ENCODE measurements at places on chromosomes 6 and 20.

DNA sequence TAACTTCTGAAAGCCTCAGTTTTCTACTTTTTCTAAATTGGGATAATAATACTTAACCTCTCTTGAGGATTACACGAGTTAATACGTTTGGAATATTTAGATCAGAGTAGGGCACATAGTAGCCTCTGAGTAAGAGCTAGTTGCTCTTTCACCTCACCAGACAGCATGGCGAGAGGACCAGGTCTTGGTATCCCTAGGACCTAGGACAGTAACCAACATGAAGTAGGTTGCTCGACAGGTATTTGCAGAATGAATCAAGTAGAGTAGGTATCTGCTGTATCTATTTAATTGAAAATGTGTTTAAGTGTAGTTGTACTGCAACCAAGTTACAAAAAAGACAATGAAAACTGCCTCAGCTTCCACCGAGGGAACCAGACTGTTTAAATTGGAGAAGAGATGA lies 1.4 kb downstream of the CDC5L start:
- H3K4me1 ChIP-seq: peaks cover 26% of the 10 kb centered on the region
- no peak for DNase-seq
- H3K27ac ChIP-seq: peak overlapping the region; percentile 33
- H3K36me3 ChIP-seq: peaks cover 3% of the 10 kb centered on the region
- peak overlapping the region; percentile 97 for H3K4me3 ChIP-seq

DNA sequence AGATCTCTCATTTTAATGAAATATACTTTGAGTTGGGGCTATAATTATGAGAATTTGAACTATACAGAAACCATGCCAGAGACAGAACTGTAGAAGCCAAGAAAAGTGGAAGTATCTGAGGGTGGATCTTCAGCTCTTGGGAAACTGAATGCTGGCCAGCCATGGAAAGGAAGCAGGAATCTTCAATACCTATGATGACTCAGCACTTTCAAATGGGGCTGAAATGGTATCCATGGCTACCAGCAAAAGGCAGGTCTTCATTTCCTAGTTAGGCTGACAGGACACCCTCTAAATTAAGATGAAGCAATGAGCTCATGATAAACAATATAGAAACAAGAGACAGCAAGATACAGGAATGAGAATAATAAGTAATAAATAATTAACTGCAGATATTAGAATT lies 171.3 kb downstream of the COL21A1 start:
- no peak overlapping the region for H3K4me3 ChIP-seq
- H3K4me1 ChIP-seq: no peaks in the 10 kb centered on the region
- H3K36me3 ChIP-seq: no peaks in the 10 kb centered on the region
- H3K27ac ChIP-seq: no peak overlapping the region

DNA sequence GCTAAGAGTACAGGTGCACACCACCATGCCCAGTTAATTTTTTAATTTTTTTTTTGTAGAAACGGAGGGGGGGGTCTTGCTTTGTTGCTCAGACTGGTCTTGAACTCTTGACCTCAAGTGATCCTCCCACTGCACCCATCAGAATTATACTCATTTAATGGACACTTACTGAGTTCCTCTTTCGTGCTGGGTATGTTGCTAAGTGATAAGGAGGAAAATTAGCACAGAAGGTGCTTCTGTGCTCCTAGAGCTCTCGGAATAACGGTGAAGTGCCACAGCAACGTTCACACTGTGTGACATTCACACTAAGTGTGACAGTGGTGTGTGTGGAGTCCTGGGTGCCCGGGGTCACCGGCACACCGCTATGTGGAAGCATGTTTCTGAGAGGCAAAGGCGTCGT lies 32.1 kb upstream of the BMP6 start:
- no peaks in the 10 kb centered on the region for H3K36me3 ChIP-seq
- H3K27me3 ChIP-seq: peaks cover 3% of the 10 kb centered on the region
- no peak for DNase-seq
- H3K4me3 ChIP-seq: no peak overlapping the region

GRCh38 chr20:4635781-4636180 lies 85.9 kb upstream of the PRND start:
- H3K27ac ChIP-seq: no peak overlapping the region
- peaks cover 1% of the 10 kb centered on the region for H3K27me3 ChIP-seq
- peaks cover 5% of the 10 kb centered on the region for H3K36me3 ChIP-seq
- peaks cover 4% of the 10 kb centered on the region for H3K4me1 ChIP-seq

GRCh38 chr6:39420300-39421265 lies 98.1 kb upstream of the KCNK16 start:
- peaks cover 3% of the 10 kb centered on the region for H3K4me1 ChIP-seq
- no peak overlapping the region for H3K27ac ChIP-seq
- H3K4me3 ChIP-seq: no peak overlapping the region
- no peak for DNase-seq

GRCh38 chr6:96394727-96395126 lies 126.9 kb upstream of the UFL1 start:
- DNase-seq: peak; percentile 5
- H3K27me3 ChIP-seq: peaks cover 1% of the 10 kb centered on the region
- H3K4me3 ChIP-seq: no peak overlapping the region
- no peak overlapping the region for H3K27ac ChIP-seq

- peaks cover 7% of the 10 kb centered on the region for H3K27me3 ChIP-seq
- no peaks in the 10 kb centered on the region for H3K4me1 ChIP-seq
- H3K27ac ChIP-seq: no peak overlapping the region
- H3K4me3 ChIP-seq: no peak overlapping the region
Measured at GRCh38 chr20:24097506-24098245, 109.1 kb upstream of the GGTLC1 start.

DNA sequence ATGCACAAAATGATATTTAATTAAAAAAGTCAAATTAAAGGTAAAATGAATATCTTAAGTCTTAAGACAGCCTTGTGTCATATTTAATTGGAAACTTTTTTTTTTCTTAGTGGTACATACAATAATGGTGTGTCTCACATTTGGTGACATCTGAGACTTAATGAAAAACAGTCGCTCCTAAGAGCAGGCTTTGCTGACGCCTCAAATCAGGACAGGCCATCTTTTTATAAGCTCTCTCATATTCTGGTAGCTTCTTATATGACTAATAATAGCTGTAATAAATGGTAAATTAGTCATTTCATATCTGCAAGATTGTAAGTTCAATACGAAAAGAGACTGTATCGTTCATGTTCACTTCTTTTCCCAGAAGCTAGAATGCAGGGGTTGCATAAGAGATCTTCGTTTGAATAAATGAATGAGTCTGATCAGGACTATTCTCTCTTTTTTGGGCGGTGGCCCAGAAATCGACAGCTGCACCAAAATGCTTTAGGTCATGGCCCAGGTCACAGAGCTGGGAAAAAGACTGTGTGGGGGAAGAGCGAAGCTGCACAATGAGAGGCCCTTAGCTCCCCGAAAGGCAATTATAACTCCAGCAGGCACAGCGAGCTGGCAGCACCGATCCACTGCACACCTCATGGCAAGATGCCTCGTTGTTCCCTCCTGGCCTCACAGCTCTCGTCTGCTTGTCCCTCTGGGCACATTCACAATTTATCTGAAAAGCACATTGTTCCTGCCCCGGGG lies 69.4 kb downstream of the NRN1 start:
- H3K27ac ChIP-seq: no peak overlapping the region
- no peaks in the 10 kb centered on the region for H3K4me1 ChIP-seq
- H3K27me3 ChIP-seq: no peaks in the 10 kb centered on the region
- no peaks in the 10 kb centered on the region for H3K36me3 ChIP-seq
- H3K4me3 ChIP-seq: no peak overlapping the region

- H3K27me3 ChIP-seq: peaks cover 1% of the 10 kb centered on the region
- H3K4me1 ChIP-seq: no peaks in the 10 kb centered on the region
- no peaks in the 10 kb centered on the region for H3K36me3 ChIP-seq
- DNase-seq: no peak
- H3K4me3 ChIP-seq: no peak overlapping the region
- no peak overlapping the region for H3K27ac ChIP-seq
Measured at GRCh38 chr20:40181676-40182075, 507.4 kb downstream of the MAFB start.

GRCh38 chr20:38680500-38681306 lies 43.6 kb upstream of the SLC32A1 start:
- H3K4me3 ChIP-seq: no peak overlapping the region
- H3K27ac ChIP-seq: no peak overlapping the region
- peaks cover 2% of the 10 kb centered on the region for H3K27me3 ChIP-seq
- H3K36me3 ChIP-seq: no peaks in the 10 kb centered on the region
- DNase-seq: peak; percentile 73

DNA sequence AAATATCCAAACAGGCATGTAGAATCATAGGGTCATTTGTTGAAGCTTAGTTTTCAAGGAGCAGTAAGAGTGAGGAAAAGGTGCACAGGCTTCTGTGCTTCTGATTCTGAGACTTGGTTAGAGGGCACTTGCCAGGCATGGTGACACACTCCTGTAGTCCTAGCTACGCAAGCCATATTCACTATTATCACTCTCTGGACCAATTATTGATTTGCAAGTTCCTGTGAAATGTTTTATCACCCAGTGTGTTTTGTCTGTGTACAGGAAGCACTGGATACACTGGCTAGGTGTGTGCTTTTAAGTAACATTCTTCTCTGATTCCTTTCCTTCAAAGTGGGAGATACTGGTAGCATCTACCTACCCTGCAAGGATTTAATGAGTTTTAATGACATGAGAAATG lies 76.3 kb downstream of the JARID2 start:
- H3K27ac ChIP-seq: no peak overlapping the region
- H3K4me3 ChIP-seq: no peak overlapping the region
- peaks cover 48% of the 10 kb centered on the region for H3K4me1 ChIP-seq
- DNase-seq: no peak
- H3K27me3 ChIP-seq: peaks cover 2% of the 10 kb centered on the region

DNA sequence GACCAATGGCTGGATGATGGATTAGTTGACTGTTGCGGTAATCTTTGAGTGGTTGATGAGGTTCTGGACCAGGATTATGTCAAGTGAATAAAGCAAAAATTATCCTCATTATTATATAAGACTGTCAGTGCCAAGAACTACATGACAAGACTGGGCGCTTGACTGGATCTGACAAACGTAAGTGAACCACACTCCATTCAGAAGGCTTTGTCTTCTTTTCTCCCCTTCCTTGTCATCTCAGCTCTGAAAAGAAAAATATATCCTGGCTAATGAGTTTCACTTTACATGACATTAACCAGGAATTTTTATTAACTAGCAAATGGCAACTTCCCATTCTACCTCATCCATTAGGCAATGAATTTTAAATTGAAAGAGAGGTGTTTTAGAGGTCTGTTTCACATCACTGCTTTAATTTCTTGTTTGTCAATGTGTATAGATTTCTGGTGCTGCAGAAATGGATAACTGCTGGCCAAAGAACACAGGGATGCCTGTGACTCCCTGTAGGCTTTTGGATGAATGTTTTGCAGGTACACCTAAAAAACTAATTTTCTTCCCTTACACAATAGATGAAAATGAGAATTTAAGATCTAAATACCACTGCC lies 150.1 kb downstream of the ELOVL4 start:
- DNase-seq: no peak
- H3K36me3 ChIP-seq: no peaks in the 10 kb centered on the region
- peaks cover 12% of the 10 kb centered on the region for H3K4me1 ChIP-seq
- H3K27ac ChIP-seq: no peak overlapping the region

DNA sequence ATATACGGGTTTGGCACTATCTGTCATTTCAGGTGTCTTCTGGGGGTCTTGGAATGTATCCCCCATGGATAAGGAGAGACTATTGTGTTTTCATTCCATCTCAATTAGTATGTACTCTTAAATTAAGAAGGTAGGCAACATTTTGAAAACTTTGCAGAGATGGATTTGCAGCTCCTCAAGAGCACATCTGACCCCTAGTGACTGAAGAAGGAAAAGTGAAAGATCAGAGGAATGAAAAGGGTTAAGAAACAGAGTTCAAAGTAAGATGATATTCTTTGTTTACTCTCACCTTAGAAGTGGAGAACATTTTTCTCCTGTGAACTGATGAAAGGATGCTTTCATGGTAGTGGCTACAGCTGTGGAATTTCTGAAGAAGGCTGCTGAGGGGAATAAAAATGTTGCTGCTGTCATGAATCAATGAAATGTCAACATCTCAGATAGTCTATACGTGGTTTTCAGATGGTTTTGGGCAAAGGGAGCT lies 41.5 kb downstream of the SH3BGRL2 start:
- H3K36me3 ChIP-seq: no peaks in the 10 kb centered on the region
- no peak overlapping the region for H3K4me3 ChIP-seq
- no peak for DNase-seq

- no peaks in the 10 kb centered on the region for H3K36me3 ChIP-seq
- no peaks in the 10 kb centered on the region for H3K27me3 ChIP-seq
- H3K4me1 ChIP-seq: peaks cover 11% of the 10 kb centered on the region
- no peak for DNase-seq
Measured at GRCh38 chr6:28336284-28337120, 554 bp upstream of the ZSCAN31 start.

DNA sequence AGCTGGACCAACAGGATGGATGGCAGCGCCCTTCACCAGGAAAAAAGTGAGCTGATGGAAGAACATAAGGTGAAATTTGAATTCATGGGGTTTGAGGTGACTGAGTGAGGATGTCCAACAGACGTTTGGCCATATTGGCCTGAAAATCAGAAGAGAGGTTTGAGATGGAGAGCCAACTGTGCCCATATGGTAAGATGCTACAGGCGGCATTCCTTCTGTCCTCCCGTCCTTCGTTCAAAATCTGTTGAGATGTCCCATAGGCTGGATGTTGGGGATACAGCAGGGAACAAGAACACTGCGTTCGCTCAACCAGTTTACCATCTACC lies 468 bp upstream of the CMTR1 start:
- peak overlapping the region; percentile 87 for H3K4me3 ChIP-seq
- DNase-seq: no peak
- H3K27me3 ChIP-seq: peaks cover 2% of the 10 kb centered on the region
- peaks cover 19% of the 10 kb centered on the region for H3K4me1 ChIP-seq
- peak overlapping the region; percentile 14 for H3K27ac ChIP-seq

DNA sequence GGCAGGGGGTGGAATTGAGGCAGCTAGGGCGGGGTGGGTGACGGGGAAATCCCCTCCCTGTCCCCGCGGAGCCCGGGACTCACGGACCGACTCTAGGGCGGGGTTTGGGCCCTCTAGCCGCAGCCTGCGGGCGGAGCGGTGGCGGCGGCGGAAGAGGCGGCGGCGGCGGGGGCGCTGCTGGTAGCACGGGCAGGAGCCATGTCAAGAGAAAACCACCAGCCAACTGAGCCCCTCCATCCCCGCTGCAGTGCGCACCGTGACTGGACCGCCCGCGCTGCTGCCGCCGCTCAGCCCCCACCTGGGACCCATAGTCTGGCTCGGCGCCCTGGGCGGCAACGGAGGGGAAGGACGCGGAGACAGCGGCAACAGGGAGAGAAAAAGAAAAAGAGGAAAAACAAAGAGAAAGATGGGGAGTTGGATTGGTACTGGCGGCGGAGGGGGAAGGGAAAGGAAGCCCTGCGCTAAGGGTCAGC lies 1.2 kb upstream of the C6orf62 start:
- H3K4me1 ChIP-seq: peaks cover 33% of the 10 kb centered on the region
- peak overlapping the region; percentile 99 for H3K27ac ChIP-seq
- H3K36me3 ChIP-seq: peaks cover 25% of the 10 kb centered on the region
- DNase-seq: peak; percentile 54
- peaks cover 7% of the 10 kb centered on the region for H3K27me3 ChIP-seq

GRCh38 chr6:33161354-33162331 lies 30.6 kb downstream of the COL11A2 start:
- H3K4me1 ChIP-seq: peaks cover 16% of the 10 kb centered on the region
- H3K27ac ChIP-seq: peak overlapping the region; percentile 86
- peak overlapping the region; percentile 80 for H3K4me3 ChIP-seq
- H3K27me3 ChIP-seq: peaks cover 9% of the 10 kb centered on the region
- H3K36me3 ChIP-seq: peaks cover 5% of the 10 kb centered on the region

All from endothelial cell (in vitro differentiated cells).